ENCODE measurements at places on chromosomes 2 and 18.
A peak's percentile ranks its signal among the peaks of the same experiment; 100 is the strongest.

- no peak for DNase-seq
Observed at GRCh38 chr2:18949871-18950270, 360.5 kb upstream of the NT5C1B start.

DNA sequence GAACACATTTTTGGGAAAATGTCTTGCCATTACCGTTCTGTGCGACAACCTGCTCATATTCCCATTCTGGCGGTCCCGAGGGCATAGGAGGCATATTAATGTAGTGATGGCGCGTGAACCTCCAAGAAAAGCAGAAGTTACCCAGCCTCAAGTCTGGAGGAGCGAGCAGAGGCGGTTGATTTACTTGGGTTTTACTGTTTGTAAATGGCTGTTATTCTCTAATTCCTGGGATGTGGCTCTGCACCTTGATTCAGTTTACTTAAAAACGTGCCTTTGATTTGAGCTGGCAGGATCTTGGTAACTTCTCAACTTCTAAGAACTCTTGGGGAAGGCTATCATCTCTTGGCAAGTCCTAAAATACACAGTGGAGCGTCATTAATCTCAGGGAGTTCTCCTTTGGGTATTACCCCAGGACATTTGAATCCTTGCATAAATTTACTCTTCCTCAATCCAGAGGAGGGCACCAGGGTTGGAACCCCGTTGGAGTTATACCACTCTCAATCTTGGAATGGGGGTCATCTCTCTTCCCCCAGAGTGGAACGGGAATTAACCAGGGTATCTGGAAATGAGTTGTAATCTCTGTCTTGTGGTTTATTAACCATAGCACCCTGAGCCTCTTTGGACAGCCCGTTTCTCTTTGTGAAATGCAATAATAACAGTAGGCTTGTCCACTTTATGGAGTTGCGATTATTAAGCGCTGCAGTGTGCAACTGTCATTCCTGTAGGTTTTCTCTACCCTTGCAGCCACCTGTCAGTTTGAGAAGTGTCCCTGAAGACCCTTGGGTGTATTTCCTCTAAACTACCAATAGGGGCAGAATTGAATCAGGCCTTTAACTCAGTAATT lies 2.1 kb downstream of the HK2 start:
- DNase-seq: peak; percentile 32

GRCh38 chr2:174171686-174172445 lies 76.5 kb downstream of the OLA1 start:
- DNase-seq: no peak

DNA sequence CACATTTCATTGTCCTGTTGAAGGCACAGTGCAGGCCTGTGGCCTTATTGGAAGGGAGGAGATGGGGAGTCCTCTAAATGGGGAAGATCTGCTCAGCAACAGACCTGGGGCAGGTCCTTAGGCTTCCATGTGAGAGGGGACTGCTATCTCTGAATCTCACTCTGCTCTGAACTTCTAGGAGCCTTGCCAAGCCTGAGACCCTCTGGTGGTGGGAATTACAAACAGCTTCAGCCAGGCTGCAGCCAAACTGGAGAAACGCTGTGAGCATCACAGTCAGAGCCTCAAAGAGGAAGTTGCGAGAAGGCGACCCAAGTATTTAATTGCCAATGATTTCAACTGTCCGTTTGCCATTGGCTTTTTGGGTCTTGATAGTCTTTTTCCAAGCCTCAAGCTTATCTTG lies 66.8 kb upstream of the MC2R start:
- DNase-seq: no peak

GRCh38 chr18:51321696-51322095 lies 124.2 kb upstream of the MEX3C start:
- no peak for DNase-seq

GRCh38 chr18:66931010-66931409 lies 327.1 kb upstream of the CDH19 start:
- DNase-seq: no peak

- DNase-seq: no peak
Observed at GRCh38 chr2:241041589-241042158, 43.3 kb downstream of the SNED1 start.

GRCh38 chr2:85266146-85267041 lies 61.4 kb downstream of the TGOLN2 start:
- DNase-seq: no peak

DNA sequence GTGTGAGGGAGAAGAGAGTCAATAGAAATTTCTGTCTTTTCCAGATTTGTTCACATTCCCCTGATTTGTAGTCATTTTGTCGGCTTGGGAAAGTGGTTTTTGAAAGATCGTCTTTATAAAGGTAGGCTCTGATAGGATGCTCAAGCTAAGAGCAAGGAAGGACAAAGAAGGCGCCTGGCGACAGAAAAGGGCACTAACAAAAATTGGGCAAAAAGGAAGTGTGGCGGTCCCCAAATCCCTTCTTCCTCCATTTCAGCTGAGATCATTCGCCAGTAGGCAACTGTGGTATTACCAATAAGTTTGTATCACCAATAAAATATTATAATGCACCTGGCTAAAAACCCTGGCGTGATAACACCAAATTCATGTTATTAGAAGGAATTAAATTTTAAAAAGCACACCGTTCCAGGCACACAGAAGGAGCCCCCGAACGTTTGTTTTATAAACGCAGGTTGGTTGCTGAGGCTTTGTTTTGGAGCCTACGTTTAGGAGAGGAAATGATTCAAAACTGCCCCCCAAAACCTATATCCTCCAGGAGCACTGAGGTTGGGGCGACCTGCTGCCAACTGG lies 756 bp upstream of the PTPN4 start:
- DNase-seq: no peak

DNA sequence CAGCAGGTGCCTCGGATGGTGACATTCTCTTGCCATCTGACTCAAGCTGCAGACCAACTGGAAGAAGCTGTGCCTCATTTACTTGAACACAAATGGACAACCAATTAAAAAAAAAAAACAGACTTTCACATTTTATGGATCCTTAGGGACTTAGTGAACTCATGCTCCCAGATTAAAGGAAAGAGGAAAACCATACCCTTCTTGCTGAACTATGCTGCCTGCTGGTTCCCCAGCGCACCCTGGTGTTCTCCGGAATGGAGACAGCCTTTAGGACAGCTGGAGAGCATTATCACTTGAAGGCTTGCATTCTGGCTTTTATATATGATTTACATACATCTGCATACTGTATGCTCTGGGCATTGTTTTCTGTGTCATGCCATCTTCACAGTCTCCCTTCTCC lies 370.7 kb downstream of the SLC4A3 start:
- peak; percentile 8 for DNase-seq

DNA sequence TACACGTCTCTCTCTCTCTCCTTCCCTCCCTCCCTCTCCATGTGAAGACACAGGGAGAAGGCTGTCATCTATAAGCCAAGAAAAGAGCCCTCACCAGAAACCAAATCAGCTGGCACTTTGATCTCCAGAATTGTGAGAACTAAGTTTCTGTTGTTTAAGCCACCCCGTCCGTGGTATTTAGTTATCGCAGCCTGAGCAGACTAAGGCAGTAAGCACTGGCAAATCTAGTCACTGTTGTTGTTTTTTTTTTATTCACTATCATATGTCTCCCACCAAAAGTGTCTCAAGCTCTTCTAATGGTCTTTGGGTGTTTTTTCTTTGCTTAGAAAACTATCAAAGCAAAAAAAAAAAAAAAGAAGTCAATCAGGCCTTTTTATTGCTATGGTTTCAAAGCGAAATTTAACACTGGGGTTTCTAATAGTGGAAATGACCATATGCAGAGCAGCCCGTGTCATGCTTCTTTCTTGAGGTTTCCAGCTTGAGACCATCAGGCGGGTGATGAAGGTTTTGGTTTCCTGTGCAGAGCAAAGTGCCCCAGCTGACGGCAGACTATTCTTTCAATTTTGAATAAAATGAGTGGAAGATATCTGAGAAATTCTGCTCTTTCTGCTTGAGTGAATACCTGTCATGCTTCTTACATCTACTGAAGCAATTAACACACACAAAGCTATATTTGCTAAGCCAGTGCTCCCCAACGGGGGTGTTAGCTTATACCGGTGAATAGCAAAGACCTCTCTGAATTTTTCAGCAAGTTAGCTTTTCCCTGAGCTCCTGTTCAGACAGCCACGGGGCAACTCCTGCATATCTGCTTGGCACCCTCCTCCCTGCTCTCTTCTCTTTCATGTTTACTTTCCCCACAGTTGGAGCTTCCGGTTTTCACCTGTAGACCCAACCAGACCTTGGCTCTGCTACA lies 394.1 kb upstream of the ATP5MC3 start:
- DNase-seq: no peak

- DNase-seq: no peak
Observed at GRCh38 chr2:109288544-109289368, 159.8 kb downstream of the SH3RF3 start.

DNA sequence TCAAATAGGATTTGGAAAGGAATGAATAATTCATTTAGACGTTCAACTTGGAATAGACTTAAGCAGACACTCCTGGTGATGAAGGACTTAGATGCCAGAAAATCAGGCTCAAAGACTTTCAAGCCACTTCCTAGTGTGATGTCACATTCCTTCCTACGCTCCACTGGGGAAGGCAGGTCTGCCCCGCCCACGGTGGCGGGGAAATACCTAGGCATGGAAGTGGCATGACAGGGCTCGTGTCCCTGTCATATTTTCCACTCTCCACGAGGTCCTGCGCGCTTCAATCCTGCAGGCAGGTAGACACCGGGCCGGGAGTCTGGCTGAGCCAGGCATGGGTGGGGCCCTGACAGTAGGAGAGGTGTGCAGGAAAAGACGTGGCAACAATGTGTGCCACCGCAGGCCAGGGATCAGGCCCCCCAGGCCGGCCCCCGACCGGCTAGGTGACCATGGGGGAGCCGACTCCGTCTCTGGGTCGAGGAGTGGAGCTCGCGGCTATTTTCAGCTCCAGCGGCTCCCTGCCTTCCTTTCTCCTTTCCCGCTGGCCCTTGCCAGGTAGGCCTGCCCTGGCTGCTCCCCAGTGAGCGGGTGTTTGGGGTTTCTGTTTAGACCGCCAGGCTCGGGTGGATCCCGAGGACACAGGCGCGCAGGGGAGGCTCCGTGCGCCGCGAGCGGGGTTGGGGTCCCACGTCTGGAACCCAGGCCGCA lies at the start of gene IL1RL2:
TSS of gene IL1RL2 (plus strand) at position 233 of the 705 bp plus-strand sequence. CDS start 845 bp downstream, outside the sequence.
- no peak for DNase-seq

DNA sequence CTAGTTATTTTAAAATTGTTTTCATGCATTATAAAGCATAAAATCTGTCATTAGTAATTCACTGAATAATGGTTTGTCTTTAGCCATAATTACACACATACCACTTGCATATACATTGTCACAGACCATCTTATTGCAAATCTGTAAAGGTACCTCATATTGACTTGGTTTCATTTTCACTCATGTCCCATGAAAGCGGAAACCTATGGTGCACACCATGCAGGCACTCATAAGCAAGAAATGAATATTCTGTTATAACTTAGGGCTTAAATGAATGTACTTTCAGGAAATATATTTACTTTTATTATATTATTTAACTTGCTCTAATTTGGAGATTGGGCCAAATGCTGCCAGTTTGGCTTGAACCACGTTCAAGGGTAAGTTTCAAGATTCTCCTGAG lies 29.2 kb upstream of the STK17B start:
- DNase-seq: no peak

- DNase-seq: no peak
Observed at GRCh38 chr2:16466821-16467151, 198.8 kb downstream of the CYRIA start.

GRCh38 chr2:195513119-195513518 lies 143.9 kb upstream of the SLC39A10 start:
- no peak for DNase-seq

DNA sequence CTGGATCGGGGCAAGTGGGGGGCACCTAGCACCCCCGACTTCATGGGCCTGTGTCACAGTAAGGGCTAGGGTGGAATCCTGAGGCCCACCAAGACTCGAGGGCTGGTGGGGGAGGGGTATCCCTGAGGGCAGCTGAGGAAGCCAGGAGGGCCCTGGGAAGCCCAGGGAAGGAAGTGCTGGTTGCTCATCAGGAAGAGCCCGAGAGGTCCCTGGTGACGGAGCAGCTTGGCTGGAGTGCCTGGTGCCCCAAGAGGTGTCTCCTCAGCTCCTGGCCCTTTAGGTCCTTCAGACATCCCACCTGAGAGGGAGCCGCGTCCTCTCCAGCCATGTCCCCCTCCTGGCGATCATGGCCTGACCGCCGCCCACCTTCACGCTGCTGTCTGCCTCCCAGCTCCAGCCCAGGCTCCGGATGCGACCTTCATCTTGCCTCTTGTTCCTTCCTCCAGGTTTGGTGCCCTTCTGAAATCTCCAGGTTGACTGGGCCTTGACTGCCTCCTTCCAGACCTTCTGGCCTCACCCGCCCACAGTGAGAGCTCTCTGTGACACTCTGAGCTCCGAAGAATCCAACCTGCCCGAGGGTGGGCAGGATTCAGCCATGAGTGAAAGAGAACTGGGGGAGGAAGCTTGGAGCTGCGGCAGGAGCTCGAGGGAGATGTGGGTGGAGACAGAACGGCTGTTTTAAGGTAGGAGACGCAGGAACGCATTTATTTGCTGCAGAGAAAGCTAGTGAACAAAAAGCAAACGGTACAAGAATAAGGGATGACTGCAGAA lies 42.7 kb upstream of the SEMA4C start:
- DNase-seq: no peak

DNA sequence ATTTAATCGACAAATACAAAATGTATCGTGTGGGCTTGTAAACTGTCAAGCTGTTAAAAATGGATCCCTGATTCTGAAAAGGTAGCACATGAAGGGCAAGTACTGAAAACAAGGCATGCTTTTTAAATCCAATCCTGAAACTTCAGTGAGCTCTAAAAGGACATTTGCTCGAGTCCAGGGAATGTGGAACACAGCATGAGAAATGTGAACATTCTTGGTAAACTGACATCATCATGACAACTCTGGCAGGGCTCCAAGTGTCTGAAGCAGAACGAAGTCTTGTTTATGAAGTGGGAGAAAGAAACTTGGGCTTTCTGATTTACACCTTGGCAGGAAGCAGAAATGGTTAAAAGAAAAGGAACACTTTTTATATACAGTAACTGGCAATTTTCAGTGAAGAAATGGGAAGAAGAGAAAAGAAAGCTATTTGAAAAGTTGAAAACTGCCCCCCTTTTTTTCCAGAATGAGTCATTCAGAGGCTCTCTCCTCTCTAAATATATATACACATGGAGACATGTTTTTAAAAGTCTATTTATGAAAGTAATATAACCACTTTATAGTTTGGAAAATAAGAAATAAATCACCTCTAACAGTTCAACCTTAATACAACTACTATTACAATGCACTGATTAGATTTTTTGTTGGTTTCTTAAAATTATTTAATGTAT lies 120.8 kb downstream of the GAREM1 start:
- DNase-seq: peak; percentile 72

DNA sequence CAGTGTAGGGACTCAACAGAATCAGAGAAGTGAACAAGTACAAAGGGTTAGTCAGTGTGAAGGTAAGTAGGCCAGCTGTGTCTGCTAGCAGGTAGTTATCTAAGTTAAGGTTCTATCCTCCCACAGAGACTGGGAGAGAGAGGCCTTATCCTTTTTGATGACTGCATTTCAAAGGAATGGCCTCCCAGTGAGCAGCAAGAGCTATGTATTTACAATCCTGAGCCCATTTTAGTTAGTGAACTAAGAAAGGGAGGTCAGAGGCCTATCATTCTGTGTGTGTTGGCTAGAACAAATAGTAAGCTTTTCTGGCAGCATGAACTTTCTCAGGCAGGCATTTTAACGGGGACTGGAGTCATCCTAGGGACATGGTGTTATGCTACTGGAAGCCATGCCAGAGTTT lies 182.9 kb downstream of the VWC2L start:
- DNase-seq: peak; percentile 54

All from HFFc6 (cell line).